Posterior cingulate gyrus (tissue), 11 donors: ENCODE measurements at places on chromosomes 1 and 21.

DNA sequence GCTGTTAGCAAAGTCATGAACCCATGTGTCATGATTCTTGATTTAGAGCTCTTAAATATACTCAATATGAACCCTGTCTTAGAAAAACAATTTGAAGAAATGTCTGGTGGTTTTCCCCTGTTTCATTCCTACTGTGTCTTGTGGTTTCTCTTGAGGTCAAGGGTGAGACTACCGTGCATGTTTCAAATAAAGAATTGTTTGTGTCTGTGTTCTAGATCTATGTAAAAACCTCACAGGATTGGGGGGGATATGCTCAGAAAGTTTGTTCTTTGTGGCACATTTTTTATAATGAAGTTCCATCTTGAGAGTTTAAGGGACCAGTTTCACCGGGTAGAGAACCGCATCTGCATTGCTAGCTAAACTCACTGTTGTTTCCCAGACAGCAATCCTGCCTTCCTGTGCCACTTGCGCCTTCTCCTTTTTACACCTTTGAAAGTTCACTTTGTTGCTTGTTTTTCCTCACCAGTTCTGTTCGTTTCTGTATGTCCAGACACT, 30.9 kb upstream of the CACYBP start:
- DNase-seq: no peak

DNA sequence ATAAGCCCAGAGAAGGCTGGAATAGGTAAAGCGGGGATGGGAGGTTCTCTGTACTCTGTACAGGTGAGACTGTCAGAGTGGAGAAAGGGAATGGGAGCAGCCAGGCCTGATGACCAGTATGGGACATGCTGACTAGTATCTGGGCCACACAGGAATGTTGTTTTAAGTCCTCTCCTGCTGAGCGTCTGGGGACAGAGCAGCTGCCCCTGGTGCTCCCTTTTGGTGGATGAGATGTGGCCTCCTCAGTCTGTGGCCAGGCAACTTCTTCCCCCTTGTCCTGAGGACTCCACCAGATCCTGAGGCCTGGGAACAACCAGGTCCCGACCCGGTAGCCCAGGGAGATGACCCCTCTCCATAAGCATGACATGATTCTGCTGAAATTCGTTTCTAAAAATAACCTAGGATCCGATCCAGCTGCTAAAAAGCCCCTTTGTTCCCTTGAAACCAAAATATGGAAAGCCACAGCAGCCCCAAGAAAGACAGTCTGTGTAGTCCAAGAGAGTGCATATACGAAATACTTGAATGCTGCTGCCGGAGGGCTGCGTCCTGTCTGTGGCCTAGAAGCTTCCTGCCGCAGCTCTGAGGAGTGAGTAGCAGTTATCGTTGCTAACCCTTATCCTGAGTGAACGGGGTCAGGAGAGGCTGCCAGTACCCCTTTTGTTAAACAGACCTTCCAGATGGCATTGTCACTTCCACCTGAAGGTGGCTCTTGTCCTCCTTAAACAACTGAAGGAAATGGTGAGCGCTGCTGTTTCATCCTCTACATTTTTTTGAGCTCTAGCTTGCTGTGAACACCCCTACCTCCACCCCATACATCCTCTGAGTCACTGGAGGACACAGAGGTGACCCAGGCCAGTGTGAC, 47.1 kb downstream of the ATP2B4 start:
- no peak for DNase-seq

DNA sequence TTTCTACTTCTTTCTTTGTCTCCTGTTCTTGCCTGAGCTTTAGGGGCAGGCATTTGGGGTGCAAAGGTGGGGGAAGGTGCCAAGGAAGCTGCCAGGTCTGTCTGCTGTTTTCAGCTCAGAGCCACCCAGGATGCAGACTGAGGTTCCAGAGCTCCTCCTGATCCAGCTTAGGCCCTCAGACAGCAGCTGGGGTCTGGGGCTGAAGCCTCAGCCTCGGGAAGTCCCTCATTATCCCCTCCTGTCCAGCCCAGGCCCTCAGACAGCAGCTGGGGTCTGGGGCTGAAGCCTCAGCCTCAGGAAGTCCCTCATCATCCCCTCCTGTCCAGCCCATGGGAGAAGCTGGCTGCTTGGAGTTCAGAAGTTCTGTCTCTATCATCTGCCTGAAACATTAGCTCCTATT, 257.7 kb upstream of the CSF3R start:
- no peak for DNase-seq

DNA sequence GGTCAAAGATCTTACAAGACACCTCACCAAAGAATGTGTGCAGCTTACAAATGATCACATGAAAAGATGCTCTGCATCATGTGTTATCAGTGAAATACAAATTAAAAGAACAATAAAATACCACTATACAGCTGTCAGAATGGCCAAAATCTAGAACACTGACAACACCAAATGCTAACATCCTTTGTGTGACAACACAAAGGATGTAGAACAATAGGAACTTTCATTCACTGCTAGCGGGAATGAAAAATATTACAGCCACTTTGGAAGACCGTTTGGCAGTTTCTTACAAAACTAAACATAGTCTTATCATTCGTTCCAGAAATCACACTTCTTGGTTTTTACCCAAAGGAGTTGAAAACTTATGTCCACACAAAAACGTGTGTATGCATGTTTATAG, 20.6 kb upstream of the SELP start:
- no peak for DNase-seq

DNA sequence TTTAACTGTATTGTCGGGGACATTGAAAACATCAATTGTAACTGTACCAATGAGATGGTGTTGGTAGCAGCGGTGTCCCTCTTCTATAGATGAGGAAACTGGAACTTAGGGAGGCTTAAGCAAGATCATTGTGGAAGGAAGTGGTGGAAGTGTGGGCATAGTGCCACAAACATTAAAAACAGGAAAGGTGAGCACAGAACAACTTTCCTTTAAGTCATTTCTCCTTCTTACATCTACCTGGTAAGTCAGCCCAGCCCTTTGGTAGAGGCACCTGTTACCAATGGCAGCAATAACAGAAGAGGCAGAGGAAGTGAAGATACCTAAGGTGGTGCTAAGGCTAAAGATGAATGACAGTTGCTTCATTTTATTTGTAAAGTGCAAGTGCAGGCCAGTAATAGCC, 12.0 kb upstream of the CTSS start:
- no peak for DNase-seq

GRCh38 chr1:185603158-185603557, 131.0 kb upstream of the HMCN1 start:
- DNase-seq: no peak

GRCh38 chr1:237227476-237227875, 185.5 kb downstream of the RYR2 start:
- no peak for DNase-seq

DNA sequence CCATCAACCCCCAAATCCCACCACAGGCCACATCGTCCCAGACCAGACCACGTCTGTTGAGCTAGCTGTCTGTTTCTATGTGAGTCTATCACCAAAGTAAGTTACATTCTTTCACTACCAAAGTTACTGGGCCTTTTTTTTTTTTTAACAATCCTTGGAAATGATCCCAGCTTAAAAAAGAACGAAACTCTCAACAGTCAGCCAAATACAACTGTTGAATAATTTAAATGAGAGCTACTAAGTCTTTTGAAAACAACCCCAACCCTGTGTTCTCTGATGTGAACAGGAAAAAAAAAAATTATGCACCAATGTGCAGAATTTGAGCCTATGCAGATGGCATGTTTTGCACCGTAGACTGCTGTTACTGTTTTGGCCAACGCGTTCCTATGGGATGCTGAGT, 134.0 kb upstream of the ETS2 start:
- DNase-seq: no peak

GRCh38 chr1:7670334-7671145, 100.6 kb upstream of the VAMP3 start:
- no peak for DNase-seq

DNA sequence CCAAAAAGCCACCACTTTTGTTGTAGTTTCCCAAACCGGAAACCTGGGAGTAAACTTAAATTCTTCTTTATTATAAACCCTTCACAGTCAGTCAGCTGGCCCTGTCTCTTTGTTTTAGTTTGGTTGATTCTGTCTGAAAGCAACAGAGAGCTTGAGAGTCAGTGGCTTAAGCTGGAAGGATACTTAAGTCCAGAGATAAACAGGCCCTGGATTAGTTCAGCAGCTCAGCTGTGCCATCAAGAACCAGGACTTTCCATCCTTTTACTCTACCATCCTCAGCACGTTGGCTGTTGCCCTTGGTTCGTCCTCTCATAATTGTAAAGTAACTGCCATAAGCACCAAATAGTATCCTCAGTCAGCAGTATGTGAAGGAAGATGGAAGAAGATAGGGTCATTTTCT, 4.5 kb downstream of the DESI2 start:
- DNase-seq: no peak

DNA sequence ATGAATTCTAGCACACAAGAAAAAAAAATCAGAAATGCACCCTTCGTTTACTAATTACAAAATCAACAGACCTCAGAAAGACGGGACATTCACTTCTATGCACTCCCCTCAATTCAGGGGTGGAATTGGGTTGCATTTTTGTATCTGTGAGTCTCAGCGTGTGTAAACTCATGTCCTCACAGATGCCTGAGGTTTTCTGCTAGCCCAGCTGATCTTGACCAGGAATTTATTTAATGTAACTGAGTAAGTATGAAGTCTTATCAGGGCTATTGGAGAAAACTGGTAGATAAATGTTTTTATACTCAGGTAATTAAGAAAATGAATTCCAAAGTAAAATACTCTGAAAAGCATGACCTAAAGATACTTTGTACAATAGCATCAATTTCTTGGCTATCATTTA, 167.7 kb downstream of the RUNX1 start:
- DNase-seq: no peak

DNA sequence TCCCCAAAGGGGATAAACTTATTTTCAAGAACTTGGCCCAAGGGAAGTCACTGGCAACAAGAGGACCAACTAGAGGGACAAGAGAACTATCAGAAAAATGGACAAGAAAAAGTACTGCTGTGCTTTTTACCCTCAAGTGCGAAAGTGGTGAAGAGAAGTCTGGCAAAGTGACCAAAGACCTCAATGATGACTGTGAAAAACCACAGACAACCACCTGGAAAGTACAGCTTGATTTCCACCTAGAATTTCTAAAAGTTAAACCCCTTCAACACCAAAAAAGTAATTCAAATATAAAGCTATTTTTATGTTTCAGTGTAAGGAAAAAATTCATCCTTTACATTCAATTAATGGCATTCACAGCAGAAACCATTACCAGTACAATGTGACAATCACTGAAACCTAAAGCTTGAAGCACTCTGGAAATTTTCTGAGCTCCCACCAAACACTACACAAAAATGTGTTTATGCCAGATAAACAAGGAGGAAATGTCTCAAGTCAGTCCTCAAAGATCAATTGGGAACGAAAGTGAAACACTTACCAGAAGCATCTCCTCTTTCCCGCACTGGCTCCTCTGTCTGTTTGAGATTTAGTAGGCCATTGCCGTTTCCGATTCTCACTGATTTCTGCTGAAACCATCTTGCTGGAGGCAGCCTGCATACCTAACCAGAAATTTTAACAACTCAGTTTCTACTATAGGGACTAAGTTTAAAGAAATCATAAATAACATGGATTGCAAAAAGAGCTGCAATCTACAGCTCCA, 8.3 kb downstream of the SDE2 start:
- no peak for DNase-seq

DNA sequence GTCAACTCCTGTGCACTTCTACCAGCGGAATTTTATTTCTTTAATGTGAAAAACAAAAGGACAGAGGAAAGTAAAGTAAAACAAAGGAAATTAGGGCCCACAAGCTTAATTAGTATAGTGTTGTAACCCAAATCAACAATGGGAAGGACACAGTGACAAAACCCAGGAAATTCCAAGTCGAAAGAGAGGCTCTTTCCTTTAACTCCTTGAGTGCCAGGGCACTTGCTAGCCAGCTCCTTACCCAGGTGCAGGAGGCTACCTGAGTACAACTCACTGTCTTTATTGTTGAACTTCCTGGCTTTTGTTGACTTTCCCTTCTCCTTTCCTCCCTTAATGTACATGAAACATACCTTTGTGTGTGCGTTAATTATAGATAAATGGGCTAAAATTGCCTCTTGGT, 55.0 kb downstream of the PEX14 start:
- DNase-seq: no peak

DNA sequence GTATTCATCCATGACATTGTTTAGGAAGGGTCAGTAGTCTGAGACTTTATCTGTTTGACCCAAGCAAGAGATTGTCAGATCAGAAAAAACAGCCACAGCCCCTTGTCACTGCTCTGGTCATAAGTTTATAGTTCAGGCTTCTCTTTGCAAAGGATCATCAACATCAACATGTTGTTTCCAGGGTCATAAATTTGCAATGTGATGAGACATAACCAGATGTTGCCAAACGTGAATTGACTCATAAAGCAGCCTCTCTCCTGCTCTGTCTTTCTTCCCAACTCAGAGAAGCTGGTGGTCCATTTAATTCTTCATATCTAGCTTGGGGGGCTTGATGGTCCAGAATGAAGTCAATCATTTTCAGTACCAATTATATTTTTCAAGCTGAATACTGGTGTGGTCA, 507.2 kb upstream of the PBX1 start:
- DNase-seq: no peak

GRCh38 chr21:44424608-44425306, 30.6 kb upstream of the LRRC3 start:
- DNase-seq: peak; percentile 23

DNA sequence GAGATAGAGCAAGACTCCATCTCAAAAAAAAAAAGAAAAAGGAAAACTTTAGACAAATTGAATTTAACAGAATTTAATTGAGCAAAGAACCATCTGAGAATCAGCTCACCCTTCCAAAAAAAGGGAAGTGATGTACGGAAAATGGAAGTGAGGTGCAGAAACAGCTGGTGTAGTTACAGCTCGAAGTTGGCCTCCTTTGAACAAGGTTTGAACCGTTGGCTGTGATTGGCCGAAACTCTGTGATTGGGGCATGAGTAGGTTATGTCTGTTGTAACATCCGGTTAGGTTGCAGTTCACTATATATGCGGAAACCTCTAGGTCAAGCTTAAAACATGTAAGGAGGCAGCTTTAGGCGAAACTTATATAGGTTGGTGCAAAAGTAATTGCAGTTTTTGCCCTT, 97.9 kb upstream of the KIF26B start:
- DNase-seq: no peak

GRCh38 chr1:47280142-47280541, 33.8 kb downstream of the STIL start:
- no peak for DNase-seq

GRCh38 chr21:38272215-38272614, 15.4 kb downstream of the KCNJ15 start:
- DNase-seq: no peak

- no peak for DNase-seq
These were observed 98.5 kb downstream of the OSBPL9 start for GRCh38 chr1:51715369-51715768.

GRCh38 chr1:6118415-6118814, 61.7 kb downstream of the CHD5 start:
- DNase-seq: no peak

- no peak for DNase-seq
These were observed 4.0 kb downstream of the SLC30A10 start for GRCh38 chr1:219924342-219924741.

GRCh38 chr1:238778113-238778512, 608.3 kb upstream of the CHRM3 start:
- no peak for DNase-seq

- no peak for DNase-seq
These were observed 33.3 kb downstream of the COQ8A start for GRCh38 chr1:226973371-226973897.

GRCh38 chr1:155034318-155035208, 939 bp downstream of the DCST1 start:
- DNase-seq: no peak

- DNase-seq: no peak
These were observed 19.3 kb upstream of the OPRD1 start for GRCh38 chr1:28792644-28793121.
